Peyer's patch (tissue), 4 donors: ENCODE measurements at places on chromosomes 1 and 21. TPM values are rescaled to one million over a fixed set of nuclear protein-coding genes. Genes with fewer than 3 reads are reported as not detected.

GRCh38 chr1:24737368-24738117 is 7.7 kb upstream of the CLIC4 start:
- H3K27me3 ChIP-seq = no peaks in the 10 kb centered on the region
- H3K4me1 ChIP-seq = peaks cover 3% of the 10 kb centered on the region
- H3K36me3 ChIP-seq = no peaks in the 10 kb centered on the region

DNA sequence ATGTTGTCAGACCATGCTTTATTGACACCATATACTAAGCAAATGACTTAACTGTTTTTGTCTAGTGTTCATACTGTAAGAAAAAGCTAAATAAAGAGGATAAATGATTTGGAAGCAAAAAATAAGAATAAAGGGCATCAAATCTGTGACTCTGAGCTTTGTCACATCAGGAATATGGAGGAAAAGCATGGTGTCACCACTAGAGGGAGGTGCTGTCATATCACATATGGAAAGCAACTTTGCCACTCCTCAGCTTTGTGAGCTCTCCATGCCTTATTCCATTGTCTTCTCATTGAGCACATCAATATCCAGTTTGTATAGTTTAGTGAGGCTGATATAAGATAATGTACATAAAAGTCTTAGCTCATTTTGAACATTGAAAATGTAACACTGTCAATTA is 20.8 kb upstream of the GBP1 start:
- DNase-seq = peak; percentile 62
- no peak overlapping the region for H3K27ac ChIP-seq
- H3K36me3 ChIP-seq = no peaks in the 10 kb centered on the region
- no peaks in the 10 kb centered on the region for H3K27me3 ChIP-seq
- H3K4me1 ChIP-seq = no peaks in the 10 kb centered on the region
- no peak overlapping the region for H3K4me3 ChIP-seq

- H3K27me3 ChIP-seq = no peaks in the 10 kb centered on the region
- no peaks in the 10 kb centered on the region for H3K36me3 ChIP-seq
- no peak overlapping the region for H3K4me3 ChIP-seq
- no peak overlapping the region for H3K27ac ChIP-seq
- H3K4me1 ChIP-seq = no peaks in the 10 kb centered on the region
Observed at GRCh38 chr1:157199421-157199755, 61.2 kb upstream of the ETV3 start.

DNA sequence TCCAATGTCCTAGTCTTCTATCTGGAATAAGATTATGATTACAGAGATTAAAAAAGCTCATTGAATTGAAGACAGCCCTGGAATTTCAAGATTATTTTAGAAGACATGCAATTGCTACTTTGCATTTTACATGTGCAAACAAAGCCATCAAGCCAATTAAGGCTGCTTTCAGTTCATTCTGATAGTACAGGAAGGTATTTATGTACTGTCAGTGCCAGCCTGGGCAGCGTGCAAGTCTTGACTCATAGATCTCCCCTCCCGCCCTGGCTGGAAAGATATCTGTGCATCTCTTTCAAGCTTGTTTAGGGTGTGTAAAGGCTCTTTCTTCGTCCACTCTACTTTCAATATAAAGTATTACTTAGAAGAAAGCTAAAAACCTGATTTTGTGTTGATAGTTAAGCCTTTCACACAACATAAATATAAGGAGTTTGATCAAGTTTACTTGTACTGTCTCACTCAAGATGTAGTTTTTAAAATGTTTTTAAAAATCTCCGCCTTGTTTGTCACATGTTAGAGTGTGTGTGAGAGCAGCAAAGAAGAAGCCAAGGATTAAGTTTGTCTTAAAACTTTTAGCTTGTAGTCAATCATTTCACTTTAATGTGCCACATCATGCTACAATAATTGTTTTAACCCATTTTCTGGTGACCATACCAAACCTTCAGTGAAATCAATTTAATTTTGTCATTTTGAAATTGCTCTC is 13.6 kb upstream of the LYPLAL1 start:
- H3K27ac ChIP-seq = no peak overlapping the region
- DNase-seq = no peak
- H3K4me3 ChIP-seq = no peak overlapping the region
- no peaks in the 10 kb centered on the region for H3K27me3 ChIP-seq

- H3K27ac ChIP-seq = no peak overlapping the region
- no peak overlapping the region for H3K4me3 ChIP-seq
- no peak for DNase-seq
- no peaks in the 10 kb centered on the region for H3K4me1 ChIP-seq
Observed at GRCh38 chr1:201783572-201783971, 45.4 kb upstream of the IPO9 start.

The COL11A1 gene
- not detected for total RNA-seq

The CYP4A11 gene
- total RNA-seq = 9.1 TPM

The S100A6 gene
- total RNA-seq = 338 TPM
